Dermis microvascular lymphatic vessel endothelial cell (primary cell): ENCODE measurements at places on chromosomes 4 and X. TPM values are rescaled to one million over a fixed set of nuclear protein-coding genes. Genes with fewer than 3 reads are reported as not detected.
A peak's percentile ranks its signal among the peaks of the same experiment; 100 is the strongest.

GRCh38 chr4:705278-706082 lies at the start of gene PCGF3:
Gene PCGF3, plus strand, starts transcription at chr4:705832. Its CDS starts 27,849 bp downstream, at chr4:733681.
- DNase-seq = peak; percentile 96

GRCh38 chr4:1611501-1611870 lies 72.6 kb downstream of the FAM53A start:
- DNase-seq = no peak

DNA sequence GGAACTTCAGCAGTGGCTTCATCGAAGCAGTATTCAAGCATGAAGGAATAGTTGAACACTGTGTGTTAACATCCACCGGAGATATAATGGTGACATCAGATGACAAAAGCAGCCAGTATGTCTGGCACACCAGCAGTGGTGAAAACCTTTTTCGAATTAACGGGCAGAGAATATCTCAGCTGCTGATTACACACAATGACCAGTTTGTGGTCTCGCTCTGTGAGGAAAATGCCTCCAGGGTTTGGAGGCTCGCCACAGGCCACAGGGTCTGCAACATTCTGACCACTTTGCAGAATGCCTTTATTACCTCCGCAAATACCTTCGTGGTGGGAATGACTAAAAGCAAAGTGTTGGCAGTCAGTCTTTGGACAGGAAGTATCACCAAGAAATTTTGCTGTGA lies 201.5 kb downstream of the NWD2 start:
- DNase-seq = no peak

DNA sequence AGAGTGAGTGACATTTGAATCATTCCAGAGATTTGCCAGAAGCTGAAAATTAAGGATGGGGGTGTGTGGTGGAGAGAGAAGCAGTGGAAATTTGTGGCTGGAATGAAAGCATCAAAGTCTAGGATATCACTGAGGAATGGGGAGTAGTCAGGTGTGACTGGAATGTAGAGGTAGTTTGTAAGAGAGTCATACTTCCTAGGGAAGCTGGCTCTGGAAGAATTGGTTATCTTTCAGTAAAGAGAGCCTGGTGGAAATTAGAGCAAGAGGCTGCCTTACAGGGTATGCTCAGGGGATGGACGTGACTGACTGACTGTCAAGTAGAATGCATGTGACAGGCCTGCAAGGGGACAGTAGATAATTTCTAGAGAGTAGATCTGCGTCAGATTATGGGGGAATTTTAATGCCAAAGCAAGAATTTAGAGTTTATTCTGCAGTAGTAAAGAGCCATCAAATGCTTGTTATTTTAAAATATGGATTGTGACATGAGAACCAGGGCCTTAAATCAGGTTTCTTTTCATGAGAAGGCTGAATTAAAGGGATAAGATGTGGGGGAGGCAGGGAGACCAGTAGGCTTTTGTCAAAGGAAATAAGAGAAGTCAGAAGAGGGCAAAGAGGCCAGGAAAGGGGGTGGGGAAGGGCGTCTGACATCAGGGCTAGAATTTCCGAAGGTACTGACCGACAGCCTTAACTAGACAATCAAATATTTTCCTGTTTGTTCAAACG lies 109.9 kb downstream of the AFF1 start:
- peak; percentile 82 for DNase-seq

The OGT gene
- 65.6 and 117 TPM in 2 replicates for total RNA-seq

- DNase-seq = no peak
Observed at GRCh38 chrX:120746153-120746552, 116.3 kb upstream of the C1GALT1C1 start.

DNA sequence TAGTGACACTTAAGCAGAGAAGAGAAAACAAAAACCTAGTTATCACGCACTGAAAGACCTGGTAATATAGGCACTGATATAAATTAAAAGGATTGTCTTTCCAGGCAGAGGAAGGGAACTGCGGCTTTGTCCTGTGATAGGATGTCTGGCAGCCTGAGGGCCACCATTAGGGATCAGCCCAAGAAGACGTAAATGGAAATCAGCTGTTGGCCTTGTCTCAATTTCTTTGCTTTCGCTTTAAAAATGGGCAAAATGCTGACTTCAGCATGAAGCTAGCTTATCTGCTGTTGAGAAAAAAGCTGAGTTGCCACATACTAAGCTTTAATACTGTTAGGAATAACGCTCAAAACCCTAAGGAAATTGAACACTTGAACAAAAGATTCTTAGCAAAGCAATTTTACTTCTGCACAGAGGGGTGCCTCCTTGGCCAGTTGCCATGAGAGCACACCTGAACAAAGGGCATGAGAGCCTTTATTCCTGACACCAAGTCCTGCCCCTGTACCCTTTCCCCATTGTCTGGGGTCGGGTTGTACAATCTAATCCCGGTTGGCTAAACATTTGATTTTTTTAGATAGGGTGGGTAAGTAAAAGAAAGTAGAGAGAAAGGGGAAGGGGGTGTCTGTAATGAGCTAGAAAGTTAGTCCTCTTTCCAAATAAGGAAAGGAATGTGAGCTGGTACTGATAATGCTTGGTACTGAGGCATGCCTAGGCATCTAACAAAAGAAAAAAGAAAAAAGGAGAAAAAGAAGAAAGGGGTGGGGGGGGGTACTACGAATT lies 85.1 kb upstream of the UCP1 start:
- DNase-seq = no peak

The ETFDH gene
- 11.1 and 12.3 TPM in 2 replicates for total RNA-seq

The MUC7 gene
- total RNA-seq = not detected in 2 replicates

- peak; percentile 40 for DNase-seq
Observed at GRCh38 chr4:152090543-152090942, 329.7 kb upstream of the GATB start.

The SATL1 gene
- not detected in 2 replicates for total RNA-seq

DNA sequence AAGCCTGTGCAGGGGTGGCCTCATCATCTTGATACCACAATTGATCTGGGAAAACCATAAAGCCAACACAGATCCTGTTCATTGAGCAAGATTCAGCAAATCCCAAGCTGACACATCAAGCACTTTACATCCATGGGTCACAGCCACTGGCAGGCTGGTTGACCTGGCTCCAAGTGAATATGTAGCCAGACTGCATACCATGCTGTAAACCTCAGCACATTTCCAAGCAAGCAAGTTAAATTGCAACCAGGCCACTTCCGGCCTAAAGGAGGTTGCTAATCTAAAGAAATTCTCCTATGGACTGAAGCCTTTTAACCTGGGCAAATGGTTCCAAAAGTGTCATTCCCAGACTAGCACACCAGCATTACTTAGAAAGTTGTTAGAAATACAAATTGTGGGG lies 54.4 kb upstream of the USP26 start:
- no peak for DNase-seq

The S100P gene
- total RNA-seq = 0.13 TPM in 1 of 2 replicates, not detected in the other

GRCh38 chrX:103311399-103311780 lies 600 bp upstream of the BEX2 start:
- DNase-seq = no peak

- DNase-seq = no peak
Observed at GRCh38 chrX:49958727-49959485, 36.5 kb downstream of the CLCN5 start.

The ADH1C gene
- total RNA-seq = not detected in 2 replicates

- peak; percentile 87 for DNase-seq
Observed at GRCh38 chrX:15310117-15310516, 5.3 kb downstream of the ASB11 start.

DNA sequence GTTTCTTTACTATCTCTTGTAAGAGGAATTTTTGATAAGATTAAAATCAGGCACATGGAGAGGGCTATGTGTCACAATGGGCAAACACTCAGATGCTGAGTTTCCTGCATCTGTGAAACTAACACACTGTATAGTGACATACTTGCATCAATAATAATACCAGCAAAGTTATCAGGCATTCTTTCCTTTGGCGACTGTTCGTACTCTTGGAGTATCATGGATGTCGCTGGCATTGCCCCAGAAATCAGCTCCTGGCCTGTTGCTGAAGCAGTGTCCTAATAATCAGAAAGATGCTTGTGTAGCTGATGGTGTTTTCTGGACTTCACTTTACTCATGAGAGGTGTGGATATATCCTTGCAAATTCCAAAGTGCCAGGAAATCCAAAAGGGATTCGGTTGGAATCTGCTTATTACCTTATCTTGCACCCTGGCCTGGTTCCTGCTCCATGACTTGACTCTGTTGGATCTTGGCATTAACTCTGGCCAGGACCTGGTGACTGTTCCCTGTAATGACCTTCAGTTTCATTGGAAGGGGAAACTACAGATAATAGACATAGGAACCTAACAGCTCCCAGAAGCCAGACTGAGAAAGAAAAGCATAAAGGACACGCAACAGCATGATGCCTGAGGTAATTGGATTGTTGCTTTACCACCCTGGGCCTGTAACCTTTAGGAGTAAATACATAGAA lies 762.5 kb upstream of the GRIA3 start:
- no peak for DNase-seq

- DNase-seq = no peak
Observed at GRCh38 chr4:125681240-125681639, 366.5 kb downstream of the FAT4 start.

DNA sequence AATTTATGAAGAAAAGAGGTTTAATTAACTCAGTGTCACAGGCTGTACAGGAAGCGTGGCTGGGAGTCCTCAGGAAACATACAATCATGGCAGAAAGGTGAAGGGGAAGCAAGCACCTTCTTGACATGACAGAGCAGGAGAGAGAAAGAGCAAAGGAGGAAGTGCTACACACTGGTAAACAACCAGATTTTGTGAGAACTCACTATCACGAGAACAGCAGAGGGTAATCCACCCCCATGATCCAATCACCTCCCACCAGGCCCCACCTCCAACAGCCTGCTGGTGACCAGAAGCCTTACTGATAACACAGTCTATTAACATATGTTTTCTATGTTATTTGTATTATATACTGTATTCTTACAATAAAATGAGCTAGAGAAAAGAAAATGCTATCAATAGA lies 254.8 kb downstream of the PCDH10 start:
- DNase-seq = no peak
